ENCODE measurements at places on chromosomes 16 and 17.
A peak's percentile ranks its signal among the peaks of the same experiment; 100 is the strongest.

DNA sequence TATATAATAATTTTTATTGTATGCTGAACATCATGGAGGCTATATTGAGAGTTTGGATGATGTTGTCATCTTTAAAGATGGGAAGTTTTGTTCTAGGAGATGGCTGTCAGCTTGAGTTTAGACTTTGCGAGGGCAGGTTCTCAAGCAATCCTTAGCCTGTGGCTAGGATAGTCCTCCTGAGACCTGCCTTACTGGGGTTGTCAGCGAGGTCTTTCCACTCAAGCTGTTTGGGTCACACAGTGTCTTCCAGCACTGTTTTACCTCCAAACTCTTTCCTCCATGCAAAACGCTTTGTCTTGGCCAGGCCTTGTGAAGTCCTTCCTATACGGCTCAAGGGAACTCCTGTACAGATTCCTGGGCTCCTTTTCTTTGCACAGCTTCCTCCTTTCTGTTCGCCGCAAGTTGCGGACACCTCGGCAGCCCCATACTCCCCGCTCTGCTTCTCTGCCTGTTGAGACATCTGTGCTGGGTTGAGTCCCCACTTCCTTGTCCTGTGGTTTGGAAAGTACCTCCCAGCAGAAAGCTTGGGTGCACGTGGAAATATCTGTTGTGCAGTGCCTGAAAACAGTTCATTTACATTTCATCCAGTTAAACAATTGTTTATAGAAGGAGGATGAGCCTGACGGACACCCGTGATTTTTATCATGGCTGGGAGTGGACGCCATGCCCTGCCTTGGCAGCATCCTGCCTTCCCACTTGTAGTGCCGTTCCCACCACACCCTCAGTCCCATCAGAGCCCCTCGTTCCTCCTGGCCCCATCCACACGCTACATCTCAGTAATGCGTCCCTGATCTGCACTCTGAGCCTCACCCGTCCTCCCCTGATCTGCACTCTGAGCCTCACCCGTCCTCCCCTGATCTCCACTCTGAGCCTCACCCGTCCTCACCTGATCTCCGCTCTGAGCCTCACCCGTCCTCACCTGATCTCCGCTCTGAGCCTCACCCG lies 55.0 kb upstream of the CBFA2T3 start:
- DNase-seq, result peak; percentile 45

DNA sequence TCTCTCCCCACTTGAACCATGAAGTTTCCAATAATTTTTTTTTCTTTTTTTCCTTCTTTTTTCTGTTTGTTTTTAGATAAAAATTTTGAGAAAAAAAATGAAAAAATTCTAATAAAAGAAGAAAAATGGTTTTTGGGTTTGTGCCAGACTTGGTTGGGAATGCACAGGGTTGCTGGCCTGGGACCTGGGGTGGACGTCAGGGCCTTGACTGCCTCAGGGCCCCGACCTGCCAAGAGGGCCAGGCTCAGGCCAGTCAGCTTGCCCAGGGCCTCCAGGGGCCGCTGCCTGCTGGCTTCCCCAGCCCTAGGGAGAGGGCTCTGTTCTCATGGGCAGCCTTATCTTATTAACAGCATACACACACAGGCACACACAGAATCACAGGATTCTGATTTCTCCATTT lies 6.5 kb downstream of the TBX6 start:
- DNase-seq, result no peak

GRCh38 chr17:60065867-60066266 lies 12.9 kb downstream of the HEATR6 start:
- DNase-seq, result no peak

DNA sequence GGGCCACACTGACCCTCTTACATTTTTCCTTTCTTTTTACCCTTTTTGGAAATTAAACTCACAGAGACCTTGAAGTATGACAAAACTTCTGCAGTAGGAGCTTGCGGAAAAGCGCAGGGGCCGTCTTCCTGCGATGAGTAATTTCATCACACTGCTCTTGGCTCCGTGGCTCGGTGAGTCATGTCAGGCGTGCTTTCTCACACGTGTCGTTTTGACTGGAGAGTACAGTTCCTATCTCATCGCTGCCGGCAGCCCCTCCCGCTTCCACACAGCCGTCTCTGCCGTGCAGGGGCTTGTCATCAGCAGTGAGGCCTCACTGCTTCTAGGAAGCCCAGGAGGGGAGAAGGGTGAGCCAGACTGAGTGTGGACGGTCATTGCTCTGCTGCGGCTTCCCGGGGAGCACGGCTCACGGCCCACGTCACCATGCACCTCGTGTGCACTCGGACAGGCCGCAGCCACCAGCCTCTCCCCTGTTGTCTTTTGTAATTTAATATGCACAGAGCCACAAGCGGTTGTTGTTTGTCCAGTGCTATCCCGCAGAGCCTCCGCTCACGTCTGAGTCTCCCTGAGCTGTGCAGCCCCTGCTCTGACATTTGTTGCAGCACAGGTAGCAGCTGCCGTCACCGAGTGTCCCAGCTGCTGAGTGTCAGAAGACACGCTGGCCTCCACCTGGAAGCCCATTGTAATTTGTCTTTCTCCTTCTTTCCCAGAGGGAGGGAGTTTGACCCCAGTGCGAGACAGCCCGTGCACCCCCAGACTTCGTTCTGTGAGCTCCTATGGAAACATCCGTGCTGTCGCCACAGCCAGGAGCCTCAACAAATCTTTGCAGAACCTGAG lies 99.4 kb upstream of the CHMP6 start:
- peak; percentile 77 for DNase-seq

DNA sequence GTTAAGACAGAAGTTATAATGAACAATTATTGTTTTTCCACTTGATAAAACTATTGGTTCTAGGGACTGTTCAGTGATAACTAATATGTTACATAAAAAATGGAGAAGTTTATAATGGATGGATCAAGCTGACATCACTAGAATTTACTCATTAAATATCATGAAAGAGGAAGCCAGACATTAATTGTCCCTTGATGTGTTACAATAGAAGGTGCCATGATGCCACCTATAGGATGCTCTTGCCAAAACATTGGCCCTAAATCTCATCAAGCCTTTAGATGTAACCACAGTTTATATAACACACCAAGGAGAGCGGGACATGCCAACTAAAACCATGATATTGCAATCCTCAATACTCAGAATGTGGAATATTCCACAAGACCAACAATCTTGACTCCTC lies 147.9 kb upstream of the MON1B start:
- DNase-seq, result no peak

DNA sequence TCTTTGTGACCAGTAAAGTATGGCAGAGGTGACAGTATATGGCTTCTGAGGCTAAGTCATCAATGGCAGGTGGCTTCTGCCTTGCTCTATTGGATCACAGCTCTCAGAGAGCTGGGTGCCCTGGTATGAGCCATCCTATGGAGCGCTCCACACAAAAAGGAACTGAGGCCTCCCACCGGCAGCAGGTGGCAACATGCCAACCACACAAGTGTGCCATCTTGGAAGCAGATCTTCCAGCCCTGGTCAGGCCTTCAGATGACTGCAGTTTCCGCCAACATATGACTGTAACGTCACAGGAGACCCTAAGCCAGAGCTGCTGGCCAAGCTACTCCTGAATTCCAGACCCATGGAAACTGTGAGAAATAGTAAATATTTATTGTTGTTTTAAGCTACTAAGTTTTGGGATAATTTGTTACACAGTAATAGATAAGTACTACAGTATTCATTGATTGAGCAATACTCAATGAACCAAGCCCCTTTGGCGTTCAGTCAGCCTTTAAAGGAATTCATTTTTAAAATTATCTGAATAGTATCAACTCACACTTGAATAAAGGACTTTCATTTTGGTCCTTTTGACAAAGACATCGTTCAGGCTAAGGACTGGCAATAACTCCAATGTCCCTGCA lies 69.4 kb upstream of the LHX1 start:
- no peak for DNase-seq

- no peak for DNase-seq
These were observed 46.2 kb upstream of the NOL11 start for GRCh38 chr17:67671493-67671892.

- no peak for DNase-seq
These were observed 71.9 kb downstream of the ABR start for GRCh38 chr17:1107777-1108477.

DNA sequence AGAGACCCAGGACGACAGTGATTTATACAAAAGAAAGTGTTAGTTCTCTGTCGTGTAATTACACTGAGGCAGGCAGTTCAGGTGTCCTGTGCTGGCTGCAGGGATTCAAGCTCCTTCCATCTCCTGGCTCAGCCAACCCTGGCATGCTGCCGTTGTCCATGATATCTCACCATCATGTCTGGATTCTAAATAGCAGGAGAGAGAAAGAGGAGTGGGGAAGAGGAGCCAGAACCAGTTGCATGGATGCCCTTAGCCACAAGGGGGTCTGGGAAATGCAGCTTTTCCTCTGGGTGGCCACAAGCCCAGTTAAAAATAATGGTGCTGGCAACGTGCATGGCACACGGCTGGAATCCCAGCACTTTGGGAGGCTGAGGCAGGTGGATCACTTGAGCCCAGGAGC lies 9.7 kb downstream of the C16orf54 start:
- no peak for DNase-seq

GRCh38 chr16:46832757-46833459 lies 1.9 kb upstream of the C16orf87 start:
- DNase-seq, result no peak

DNA sequence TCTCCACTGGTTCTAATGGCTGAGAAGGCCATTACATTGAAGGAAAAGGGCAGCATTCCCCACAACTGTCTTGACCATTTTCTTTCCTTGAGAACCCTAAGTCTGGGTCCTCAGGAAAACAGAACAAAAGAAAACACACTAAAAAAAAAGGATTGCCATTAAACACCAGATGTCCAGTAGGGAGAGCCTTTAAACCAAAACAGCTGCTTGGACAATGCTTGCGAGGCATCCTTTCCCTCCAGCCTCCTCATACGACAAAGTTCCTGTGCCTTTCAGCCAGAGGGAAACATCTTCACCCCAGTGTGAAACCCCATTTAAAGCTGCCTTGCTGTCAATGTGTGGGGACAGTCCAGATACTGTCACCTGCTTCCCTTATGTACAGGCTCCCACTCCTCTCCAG lies 74.3 kb downstream of the MMD start:
- DNase-seq, result no peak

DNA sequence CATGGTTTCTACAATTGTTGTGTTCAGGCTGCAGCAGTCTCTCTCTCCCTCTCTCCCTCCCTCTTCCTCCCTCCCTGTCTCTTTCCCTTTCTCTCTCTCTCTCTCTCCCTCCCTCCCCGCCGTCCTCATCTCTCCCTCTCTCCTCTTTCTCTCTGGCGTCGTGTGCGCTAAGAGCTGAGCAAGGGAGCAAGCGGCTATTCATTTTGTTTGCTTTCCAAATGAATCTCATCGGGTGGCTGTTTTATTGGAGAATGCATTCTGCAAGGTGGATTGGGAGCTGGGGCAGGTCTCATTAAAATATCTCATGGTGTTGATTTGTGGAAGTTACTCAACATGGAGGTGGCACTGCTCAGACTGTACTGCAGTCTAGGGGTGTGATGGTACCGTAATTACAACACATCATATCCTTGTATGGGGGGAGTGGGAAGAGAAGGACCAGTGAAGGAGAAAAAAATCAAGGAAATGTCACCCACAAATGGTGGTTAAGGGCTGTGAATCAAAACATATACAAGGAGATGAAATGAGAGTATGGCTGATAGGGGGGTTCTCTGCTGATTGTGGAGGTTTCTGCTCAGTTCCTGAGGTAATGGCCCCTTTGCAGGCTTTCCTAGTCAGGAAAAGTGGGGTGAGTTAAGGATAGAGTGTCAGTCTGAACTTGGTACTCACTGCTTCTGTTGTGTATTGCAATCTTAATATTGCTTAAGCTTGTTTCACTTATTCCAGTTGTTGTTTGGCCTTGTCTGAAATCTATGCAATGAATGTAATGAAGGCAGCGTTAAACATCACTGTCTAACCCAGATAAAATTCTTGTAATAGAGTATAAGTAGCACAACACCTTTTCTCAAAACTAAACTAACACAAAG lies 2.7 kb downstream of the MSL1 start:
- DNase-seq, result no peak

DNA sequence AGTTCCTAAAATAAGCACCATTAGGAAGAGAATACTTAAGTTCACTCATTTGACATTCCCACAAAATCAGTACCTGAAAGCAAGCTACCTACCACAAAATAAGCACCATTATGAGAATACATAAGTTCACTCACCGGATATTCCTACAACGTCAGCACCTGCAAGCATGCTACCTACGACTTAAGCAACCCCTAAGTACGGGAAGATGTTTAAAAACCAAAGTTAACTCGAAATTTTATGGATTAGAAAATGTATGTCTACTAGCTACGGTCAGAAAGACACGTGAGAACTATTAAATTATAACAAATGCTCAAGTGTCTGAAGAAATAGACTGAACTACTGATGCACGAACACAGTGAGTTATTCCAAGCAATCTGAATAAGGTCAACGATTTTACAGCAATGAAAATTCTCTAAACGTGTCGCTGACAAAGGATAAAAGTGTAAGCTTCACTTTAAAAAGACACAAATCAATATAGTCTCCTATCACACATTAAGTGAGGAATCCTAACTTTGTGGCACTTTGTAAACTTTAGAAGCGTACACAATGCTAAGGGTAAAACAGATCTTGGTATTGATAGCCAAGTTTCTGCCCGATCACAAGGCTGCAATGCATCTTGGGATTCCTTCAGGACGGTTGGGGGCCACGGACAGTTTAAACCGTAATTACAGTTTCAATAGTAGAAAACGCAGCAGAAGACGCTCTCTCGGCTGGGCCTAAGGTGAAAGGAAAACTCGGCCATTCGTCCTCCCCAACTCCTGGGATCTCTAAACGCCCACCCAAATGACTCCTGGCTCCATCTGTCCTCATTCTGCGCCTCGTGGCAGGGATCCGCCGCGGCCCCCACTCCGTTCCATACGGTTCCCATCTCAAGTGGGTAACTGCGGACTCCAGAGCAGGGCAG lies 1.3 kb downstream of the GSPT1 start:
- DNase-seq, result peak; percentile 13

- DNase-seq, result no peak
These were observed 35.7 kb upstream of the METTL9 start for GRCh38 chr16:21563676-21564075.

GRCh38 chr17:29518359-29518758 lies 48.5 kb downstream of the ABHD15 start:
- no peak for DNase-seq

DNA sequence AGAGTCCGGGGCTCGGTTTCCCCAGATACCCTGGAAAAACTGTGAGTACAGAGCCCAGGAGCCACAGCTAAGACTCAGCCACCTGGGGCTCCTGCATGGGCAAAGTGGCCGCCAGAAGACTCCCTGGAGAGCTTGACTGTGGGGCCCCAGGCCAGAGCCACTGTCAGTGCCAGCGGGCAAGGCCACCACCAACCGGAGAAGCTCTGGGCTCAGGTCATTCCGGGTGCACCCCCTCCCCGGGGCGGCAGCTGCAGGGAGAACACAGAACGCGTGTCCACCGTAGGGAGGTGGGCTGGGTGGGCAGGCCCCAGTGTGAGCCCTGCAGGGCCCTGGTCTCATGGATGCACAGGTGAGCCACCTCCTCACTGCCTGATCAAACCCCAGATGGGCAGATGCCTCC lies 22.3 kb upstream of the RBFOX3 start:
- DNase-seq, result no peak

GRCh38 chr17:27800522-27800921 lies at the start of gene NOS2:
Gene NOS2 (minus strand): TSS chr17:27800529. CDS start chr17:27798809, 1,720 bp downstream.
- no peak for DNase-seq

All from T-helper 9 cell (primary cell).